Cortex of kidney (tissue), 1 donor: ENCODE measurements at places on chromosomes 2 and 18.

DNA sequence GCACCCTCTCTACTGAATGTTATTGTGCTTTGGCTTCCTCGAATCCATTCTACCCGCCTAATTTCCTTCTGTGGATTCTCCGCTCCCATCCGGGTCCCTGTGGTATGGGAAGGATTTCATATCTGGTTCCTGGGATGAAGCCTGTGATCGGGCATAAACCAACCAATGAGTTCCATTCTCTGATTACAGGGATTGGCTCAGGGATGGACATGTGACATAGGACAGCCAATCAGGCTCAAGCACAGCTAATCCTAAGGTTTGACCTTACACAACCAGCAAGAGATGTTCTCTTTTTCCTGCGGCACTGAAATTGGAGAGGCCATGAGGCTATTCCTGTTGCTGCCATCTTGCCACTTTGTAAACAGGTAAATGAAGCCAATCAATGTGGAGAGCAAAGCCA is 168.1 kb upstream of the SMAD2 start:
- no peak for DNase-seq

DNA sequence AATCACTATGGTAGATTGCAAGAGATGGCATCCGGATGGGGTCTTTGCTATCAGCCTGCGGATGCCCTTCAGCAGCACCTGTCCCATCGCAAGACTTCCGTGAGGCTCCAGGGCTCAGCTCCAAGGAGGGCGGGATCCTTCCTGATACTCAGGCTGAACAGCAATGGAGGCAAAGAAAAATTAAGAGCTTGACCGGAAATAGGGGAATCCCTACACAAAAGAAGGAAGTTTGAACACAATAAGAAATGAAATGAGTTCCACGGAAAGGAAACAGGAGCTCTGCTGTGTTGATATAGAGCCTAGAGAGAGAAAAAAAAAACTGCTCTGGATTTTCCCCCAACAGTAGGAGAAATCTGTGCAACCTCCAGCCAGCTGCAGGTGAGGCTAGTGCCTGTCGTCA is 91.9 kb downstream of the ARL4C start:
- no peak for DNase-seq

DNA sequence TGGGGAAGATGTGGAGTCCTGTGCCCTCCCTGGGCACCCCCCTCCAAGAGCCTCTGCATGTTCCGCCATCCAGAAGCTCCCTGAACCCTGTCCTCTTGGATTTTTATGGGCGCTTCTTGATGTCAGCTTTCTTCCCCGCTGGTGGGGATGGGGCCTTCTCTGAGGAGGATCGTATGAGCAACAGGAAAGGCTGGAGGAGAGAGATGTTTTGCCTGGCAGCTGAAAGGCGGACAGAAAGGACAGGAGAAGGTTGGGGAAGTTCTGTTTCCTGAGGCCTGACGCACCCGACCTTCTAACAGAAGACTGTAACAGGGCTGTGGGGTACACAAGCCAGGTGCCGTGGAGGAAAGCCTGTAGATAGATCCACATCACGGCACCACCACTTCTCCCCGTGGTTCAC is 238.8 kb downstream of the LDLRAD4 start:
- DNase-seq = no peak

- no peak for DNase-seq
Measured at GRCh38 chr2:98868548-98869271, 67.3 kb downstream of the CRACDL start.

- no peak for DNase-seq
Measured at GRCh38 chr18:65938592-65939372, 188.0 kb downstream of the CDH7 start.
